T-helper 9 cell (primary cell): ENCODE measurements at places on chromosomes 7 and 10.

- no peak for DNase-seq
Observed at GRCh38 chr7:30974605-30975255, 11.0 kb downstream of the GHRHR start.

- DNase-seq = no peak
Observed at GRCh38 chr10:133258066-133258817, 18.4 kb downstream of the ADAM8 start.

GRCh38 chr10:74334221-74334620 lies 183.2 kb downstream of the ADK start:
- DNase-seq = no peak

DNA sequence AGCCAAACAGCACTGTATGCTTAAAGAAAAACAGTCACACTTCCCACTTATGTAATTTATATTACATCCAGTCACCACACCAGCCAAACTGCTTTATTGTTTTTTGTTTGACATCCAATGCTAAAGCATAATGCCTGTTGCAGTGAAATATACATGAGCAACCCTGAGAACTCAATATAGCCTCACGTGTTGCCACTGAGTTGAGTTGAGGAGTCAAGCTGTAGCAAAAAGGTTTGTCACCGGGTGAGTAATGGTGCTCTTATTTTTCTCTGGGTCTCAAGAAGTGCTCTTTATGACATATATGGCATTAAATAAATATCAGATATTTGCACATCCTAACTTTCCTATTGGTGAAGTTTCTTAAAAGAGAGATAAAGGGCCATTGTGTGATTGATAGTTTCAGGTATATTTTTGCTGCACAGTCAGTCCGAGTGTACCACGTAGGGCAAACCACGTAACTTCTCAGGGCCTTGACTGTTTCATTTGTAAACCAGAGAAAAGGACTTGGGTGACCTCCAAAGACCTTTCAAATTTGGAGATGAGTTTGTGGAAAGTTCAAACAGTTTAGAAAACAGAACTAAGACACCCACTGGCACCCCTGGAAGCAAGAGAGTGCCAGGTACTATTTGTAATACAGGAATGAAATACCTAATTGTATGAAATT lies 168.5 kb downstream of the CFTR start:
- DNase-seq = no peak

GRCh38 chr7:38463277-38464225 lies 167.6 kb downstream of the AMPH start:
- DNase-seq = peak; percentile 53

- no peak for DNase-seq
Observed at GRCh38 chr10:31112961-31113360, 81.3 kb upstream of the ZNF438 start.

- DNase-seq = no peak
Observed at GRCh38 chr10:67988606-67989005, 86.5 kb downstream of the HERC4 start.

GRCh38 chr10:7007600-7008190 lies 403.1 kb downstream of the SFMBT2 start:
- no peak for DNase-seq

DNA sequence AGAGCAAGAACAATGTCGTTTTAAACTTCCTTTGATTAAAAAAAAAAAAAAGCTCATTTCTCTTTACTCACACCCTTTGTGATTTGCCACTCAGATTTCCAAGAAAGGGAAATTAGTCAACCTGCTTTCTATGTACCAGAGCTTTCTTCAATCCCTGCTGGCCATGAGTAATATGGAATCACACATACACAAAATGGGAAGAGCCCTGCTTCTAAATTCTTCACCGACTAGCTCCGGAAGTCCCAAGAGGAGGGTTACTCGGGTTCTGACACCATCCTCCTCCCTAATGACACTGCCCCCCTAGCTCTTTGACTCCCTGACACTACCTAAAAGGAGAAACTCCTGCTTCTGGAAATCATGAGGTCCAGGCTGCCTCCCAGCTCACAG lies 81.8 kb upstream of the SFMBT2 start:
- DNase-seq = no peak

GRCh38 chr7:146736446-146737190 lies 620.0 kb downstream of the CNTNAP2 start:
- DNase-seq = no peak

- DNase-seq = no peak
Observed at GRCh38 chr10:69628891-69629290, 1.2 kb upstream of the FAM241B start.

DNA sequence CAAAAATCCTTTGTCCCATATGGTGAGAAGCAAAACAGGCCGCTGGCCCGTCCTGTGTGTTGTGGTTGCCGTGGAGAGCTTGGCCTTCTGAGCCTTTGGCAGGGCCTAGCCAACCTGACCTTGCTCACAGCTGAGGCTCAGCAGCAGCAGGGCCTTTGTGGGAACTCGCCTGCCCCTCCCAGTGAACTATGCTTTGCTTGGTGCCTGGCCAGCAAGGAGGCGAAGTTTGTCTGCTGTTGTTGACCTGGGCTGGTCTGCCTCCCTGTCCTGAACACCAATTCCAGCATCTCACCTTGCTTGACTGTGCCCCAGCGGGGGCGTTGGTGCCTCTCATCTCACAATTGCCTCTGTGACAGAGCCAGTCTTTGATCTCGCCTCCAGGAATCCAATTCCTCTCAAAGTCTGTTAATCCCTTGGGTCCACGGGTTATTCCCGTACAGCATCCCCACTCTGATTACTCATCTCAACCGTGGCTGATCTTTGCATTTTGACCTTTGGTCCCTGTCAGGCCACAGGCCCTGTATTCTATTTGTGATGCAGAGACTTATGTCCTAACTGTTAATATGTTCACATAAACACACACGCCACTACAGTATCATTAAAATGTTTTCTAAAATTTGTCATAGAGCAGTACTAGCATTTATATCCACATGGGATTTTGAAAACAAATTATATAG lies 22.6 kb downstream of the EPDR1 start:
- no peak for DNase-seq

GRCh38 chr10:46319389-46319788 lies 32.6 kb downstream of the ANTXRL start:
- no peak for DNase-seq

DNA sequence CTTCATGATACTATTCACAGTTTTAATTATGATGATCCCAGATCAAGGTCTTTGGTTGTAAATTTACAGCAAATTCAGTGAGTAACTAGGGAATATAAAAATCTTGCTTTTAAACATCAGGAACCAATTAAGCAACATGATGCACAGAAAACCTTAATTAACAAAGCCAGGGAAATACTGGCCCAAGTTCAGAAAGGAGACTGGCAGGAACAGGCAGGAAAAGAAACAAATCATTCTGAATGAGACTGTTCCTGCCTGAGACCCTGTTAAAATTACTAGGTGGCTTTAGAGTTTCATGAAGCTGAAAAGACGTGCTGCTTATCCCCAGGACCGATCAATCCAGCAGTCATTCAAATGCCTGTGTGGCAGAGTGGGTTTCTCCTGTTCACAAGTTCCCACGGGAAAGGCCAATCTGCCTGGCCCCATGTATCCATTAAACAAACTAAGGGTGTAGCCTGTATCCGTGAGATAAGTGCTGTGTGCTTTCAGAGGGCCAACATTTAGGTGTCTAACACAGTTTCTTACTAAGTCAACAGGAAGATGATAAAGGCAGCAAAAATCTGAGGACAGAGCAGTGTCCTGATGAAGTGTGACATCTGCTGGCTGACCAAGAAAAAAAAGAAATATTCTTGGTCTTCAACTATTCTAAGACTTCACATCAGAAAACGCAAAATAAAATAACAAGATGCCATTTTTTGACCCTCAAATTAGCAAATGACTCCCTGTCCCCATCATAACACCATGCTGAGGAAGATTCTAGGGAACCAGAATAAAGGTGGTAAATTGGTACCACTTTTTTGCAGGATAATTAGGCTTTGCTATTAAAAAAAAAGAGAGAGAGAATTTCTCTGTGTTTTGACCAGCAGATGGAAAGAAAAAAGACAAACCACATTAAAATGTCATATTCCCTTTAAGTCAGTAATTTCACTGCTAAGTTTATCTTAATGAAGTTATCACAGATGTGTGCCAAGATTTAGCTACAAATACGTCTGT lies 34.2 kb downstream of the PUS7 start:
- no peak for DNase-seq

GRCh38 chr7:115409682-115410433 lies 488.0 kb downstream of the MDFIC start:
- no peak for DNase-seq

GRCh38 chr7:107694386-107694785 lies 33.8 kb downstream of the SLC26A4 start:
- no peak for DNase-seq

DNA sequence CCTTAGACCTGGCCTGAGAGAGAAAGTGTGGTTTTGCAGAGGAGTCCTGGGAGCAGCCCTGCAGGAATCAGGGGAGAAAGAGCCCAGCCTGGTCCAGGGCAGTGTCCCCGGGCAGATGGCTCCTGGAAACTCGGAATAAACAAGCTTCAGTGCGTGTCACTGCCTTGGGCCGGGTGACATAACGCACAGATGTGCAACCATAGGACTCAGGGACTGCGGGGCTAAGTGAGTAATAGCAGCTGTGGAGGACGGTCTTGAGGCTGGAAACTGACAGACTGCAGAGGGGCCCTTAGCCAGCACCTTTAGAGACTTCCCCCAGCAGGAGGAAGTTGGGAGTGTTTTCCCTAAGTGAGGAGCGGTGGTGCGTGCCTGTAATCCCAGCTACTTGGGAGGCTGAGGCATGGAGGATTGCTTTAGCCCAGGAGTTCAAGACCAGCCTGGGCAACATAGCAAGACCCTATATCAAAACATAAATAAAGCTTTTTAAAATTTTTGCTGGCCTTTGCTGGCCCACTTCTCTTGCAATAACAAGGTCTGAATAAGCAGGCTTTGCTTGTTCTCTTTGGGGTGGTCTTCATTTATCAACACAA lies 5.3 kb upstream of the CLIP2 start:
- DNase-seq = no peak

DNA sequence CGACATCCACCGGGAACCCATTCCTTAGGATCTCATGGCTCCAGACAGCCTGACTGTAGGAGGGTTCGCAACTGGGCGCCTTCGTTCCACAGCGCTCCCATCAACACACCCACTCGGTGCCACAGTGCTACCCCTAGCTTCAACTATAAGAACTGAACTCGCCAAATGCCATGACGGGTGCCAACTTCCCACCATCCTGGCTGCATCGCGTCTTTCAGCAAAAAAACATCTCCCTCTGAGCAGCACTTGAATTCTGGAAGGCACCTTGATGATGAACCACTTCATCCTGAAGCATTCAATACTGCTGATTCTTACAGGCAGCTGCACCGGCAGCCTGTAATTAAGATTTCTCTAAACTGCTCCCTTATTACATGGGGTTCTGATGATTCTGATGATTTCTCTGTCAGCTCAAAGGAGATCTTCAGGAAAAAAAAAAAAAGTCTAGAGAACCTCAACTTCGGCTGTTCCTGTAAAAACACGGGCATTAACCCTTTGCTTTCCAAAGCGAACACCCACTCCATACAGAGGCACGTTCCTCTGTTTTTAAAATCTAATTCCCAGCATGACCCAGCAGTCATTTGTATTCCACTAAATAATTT lies 1.3 kb downstream of the CYTH3 start:
- peak; percentile 21 for DNase-seq

GRCh38 chr10:93222211-93222754 lies 148.6 kb downstream of the CYP26A1 start:
- no peak for DNase-seq

DNA sequence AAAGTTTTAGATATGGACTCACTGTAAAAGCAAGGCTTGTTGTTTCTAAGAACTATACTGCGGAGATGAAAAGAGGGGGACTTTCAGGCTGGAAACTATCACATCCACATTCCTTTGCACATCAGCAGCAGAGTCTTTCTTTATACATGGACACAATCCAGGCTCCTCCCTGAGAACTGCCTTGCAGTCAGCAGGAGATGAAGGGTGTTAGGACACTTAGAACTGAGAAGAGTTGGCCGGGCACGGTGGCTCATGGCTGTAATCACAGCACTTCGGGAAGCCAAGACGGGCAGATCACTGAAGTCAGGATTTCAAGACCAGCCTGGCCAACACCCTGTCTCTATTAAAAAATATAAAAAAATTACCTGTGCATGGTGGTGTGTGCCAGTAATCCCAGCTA lies 9.7 kb upstream of the GARS1 start:
- no peak for DNase-seq

DNA sequence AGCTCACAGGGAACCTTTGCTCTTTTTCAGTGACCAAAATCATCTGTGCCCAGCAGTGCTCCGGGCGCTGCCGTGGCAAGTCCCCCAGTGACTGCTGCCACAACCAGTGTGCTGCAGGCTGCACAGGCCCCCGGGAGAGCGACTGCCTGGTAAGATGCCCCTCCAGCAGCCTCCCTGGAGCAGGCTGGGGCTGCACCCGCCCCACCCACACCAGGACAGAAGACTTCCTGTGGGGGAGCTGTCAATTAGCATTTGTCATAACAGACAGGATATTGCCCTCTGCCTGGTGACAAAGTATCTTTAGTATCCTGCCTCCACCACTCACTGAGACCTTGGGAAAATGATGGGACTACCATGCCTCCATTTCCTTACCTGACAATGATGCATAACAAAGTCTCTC lies 133.7 kb downstream of the EGFR start:
- no peak for DNase-seq

- DNase-seq = no peak
Observed at GRCh38 chr7:16710651-16711050, 42.9 kb upstream of the TSPAN13 start.

- DNase-seq = no peak
Observed at GRCh38 chr10:24701447-24701846, 22.2 kb downstream of the ARHGAP21 start.

DNA sequence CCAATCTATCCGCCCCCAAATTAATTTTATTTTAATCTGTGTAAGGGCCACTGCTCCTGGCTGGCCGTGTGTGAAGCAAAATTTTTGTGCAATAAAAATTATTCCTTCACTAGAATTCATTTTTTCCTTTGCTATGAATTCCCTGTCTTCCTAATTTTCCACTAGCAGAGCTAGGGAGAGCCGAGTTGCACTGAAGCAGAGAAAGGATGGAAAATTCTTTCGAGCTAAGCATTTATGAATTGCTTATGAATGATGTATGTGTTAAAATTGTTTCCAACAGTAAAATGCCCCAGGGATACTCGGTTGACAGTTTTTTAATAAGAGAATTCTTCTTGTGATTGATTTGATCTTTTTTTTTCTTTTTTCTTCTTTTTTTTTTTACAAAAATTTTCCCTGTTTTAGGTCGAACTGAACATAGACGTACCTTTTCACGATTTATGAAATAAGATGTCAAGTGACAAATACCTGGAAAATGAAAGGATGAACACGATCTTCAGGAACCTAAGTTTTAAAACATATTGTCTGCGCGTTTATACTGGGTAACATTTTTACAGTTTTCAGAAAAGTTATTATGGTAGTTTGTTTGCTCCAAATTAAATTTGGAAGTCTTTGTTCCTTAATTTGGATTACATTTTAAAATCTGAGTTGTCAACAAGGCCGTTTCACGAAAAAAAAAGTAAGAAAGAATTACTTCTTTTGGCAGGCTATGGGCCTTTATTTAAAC lies 288.8 kb upstream of the NFE2L3 start:
- DNase-seq = no peak
